Renal cortical epithelial cell (primary cell): ENCODE measurements at places on chromosomes 7 and 10.

- no peak for DNase-seq
Measured at GRCh38 chr10:78755877-78756455, 312.8 kb upstream of the ZMIZ1 start.

DNA sequence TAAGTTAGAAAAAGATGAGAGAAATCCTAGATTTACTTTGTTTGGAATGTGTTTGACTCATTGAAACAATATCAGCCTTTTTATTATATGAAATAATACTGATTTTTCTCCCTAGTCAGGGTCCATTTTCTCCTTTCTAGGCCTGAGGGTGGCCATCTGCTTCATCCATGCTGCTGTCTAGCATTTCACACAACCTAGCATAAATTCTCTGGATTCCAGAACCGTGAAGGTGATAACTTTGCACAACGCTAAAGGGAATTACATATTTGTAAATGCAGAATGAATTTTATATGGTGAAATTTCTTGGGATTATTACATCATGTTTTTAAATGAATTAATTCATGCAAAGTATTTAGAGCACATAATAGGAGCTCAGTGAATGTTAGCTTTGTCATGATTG, 505.1 kb downstream of the INHBA start:
- no peak for DNase-seq

- DNase-seq: no peak
Measured at GRCh38 chr7:32068411-32069101, 1.7 kb downstream of the PDE1C start.

GRCh38 chr10:102462512-102463054, 11.2 kb upstream of the C10orf95 start:
- DNase-seq: no peak

DNA sequence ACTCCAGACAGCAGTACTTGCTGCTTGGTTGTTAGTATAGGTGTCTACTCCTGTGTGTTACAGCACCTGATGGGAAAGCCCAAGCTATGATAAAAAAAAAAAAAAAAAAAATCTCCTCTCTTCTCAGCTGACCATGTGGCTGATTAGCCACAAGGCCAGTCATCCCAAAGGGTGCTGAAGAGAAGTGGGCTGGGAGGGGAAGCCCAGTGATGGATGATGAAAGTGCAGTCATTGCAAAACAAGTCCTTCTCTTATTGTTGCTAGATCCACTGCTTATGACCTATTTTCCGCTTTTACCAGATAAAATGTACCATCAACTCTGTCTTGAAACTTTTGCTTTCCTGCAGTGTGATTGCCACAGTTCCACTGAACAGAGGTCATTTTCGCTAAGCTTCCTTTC, 1092.5 kb upstream of the C7orf33 start:
- no peak for DNase-seq

GRCh38 chr7:133436014-133436428, 183.1 kb downstream of the EXOC4 start:
- DNase-seq: no peak

DNA sequence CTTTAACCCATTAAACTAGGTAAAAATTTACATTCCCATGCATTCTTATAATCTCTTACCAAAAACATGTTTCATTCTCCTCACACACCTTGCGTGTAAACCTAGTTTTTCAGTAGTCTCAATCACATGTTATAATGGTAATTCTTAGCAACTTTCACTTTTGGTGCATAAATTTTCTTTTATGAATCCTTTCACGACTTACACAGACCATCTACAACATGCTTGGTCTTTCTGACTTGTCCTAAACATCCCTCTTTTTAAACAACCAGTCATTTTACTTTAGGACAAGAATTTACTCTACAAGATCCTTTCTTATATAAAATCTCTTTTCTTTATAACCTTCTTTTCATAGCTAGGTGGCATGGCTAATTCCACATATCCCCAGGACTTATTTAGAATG, 25.8 kb downstream of the FBXL13 start:
- DNase-seq: no peak

GRCh38 chr10:62583876-62584615, 209.9 kb downstream of the ZNF365 start:
- peak; percentile 89 for DNase-seq

DNA sequence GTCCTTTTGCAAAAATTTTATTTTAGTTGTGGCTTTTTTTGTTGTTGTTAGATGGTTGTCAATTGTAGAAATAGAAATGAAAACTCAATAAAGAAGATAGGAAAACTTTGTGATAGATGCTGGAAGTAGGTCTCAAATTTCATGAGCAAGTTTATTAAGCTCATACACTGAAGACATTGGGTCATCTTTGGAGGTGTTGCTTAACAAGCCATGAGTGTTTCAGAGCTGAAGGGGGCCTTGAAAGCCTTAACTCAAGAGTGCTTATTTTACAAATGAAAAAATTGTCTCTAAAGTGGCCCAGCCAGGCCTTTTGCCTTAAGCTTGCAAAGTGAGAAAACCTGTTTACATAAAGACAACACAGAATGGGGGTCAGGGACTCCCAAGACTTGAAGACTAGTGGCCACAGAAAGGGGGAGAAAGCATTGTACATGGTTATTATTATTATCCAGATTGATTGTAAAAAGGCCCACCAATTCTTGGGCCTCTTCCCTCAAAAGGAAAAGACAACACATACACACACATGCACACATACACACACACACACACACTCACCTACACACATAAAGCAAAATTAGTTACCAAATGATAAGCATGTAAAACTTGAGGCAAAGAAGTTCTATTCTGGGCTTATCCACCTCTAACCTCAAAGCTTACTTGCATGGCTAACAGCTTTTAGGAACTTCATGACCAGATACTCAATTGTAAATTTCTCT, 49.7 kb upstream of the GLCCI1 start:
- no peak for DNase-seq

GRCh38 chr10:1120801-1121211, 64.6 kb downstream of the WDR37 start:
- no peak for DNase-seq

DNA sequence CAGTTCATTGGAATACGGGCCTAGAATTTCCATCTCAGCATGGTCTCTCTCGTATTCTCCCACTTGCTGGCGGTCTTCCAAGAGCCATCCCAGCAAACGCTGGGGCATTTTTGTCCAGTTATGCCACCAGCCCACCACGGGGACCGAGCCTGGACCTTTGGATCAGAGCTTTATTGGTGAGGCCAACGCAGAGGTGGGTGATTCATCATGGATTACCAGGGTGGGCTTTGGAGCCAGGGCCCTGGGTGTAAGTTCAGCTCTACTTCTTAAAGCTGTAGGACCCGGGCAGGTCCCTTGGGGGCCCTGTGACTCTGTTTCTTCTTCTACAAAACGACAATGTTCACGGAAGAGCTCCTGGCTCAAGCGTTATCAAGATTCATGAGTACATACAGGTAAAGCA, 22.7 kb upstream of the PITRM1 start:
- no peak for DNase-seq

GRCh38 chr10:24569330-24569796, 154.3 kb downstream of the ARHGAP21 start:
- DNase-seq: no peak

DNA sequence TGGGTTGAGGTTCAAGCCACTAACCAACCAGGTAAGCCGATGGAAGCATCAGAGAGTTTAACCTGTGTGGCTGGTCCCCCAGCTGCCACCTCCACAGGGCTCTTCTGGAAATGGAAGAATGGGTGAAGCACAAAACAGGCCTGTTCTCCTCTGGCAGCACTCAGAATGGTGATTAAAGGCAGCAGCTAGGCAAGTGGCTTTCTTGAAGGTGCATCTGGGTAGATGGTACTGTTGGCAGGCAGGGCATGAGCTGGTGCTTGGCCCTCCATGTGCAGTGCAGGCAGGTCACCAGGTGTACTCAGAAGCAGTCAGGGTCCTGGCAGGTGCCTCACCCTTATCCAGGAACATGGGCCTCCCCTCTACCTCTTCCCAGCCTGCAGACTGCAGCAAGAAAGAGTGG, 11.5 kb downstream of the AKR1E2 start:
- DNase-seq: no peak

- no peak for DNase-seq
Measured at GRCh38 chr7:147012666-147013065, 896.1 kb downstream of the CNTNAP2 start.

DNA sequence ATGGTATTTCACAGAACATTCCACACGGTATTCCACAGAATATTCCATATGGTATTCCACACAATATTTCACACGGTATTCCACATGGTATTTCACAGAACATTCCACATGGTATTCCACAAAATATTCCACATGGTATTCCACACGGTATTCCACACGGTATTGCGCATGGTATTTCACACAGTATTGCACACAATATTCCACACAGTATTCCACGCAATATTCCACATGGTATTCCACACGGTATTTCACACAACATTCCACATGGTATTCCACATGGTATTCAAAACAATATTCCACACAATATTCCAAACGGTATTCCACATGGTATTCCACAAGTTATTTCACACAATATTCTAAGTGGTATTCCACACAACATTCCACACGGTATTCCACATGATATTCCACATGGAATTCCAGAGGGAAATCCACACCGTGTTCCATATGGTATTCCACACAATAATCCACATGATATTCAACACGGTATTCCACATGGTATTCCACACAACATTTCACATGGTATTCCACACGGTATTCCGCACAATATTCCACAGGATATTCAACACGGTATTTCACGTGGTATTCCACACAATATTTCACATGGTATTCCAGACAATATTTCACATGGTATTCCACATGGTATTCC, 136.7 kb upstream of the CHST15 start:
- DNase-seq: no peak

GRCh38 chr10:61263518-61263917, 189.7 kb downstream of the TMEM26 start:
- DNase-seq: no peak

GRCh38 chr7:156019776-156020565, 207.7 kb upstream of the SHH start:
- no peak for DNase-seq

GRCh38 chr7:47571331-47572093, 10.4 kb downstream of the TNS3 start:
- peak; percentile 88 for DNase-seq

DNA sequence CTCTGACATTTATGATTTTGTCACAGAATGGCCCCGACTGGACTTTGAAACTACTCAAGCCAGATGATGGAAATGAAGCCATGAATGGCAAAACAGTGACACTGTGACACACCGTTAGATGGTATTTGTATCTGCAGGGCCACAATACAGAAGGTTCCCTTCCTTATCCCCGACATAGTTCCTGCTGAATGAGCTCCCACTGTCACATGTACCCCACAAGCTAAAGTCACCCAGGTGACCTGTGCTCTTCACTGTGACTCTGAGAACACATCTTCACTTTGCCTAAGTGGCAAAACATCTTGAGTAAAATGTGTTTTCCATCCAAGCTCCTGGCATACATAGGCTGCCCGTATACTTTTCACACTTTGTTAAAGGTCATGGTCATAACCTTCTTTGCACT, 89.5 kb downstream of the LSM5 start:
- DNase-seq: no peak

- DNase-seq: no peak
Measured at GRCh38 chr10:73859428-73859783, 14.9 kb downstream of the CAMK2G start.
